ENCODE measurements at places on chromosomes 4 and X.
A peak's percentile ranks its signal among the peaks of the same experiment; 100 is the strongest.

GRCh38 chr4:125352521-125352920 lies 37.8 kb downstream of the FAT4 start:
- no peak for DNase-seq

DNA sequence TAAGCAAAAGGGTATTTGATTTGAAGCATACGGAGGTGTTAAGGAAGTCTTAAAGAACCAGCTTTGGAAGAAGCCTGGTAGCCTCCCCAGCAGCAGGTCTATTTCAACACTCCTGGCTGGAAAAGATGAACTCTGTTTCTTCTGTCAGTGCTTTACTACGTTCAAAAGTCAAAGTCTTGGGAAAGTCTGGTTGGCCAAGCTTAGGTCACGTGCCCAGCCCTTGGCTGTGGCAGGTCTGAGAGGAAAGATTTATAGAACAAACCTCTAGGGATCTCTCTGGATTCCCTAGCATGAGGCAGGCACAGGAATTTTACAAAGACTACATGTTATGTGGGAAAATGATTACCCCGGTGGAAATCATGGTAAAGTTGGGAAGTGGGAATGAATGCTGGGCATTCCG lies 8.6 kb upstream of the ARHGAP10 start:
- no peak for DNase-seq

DNA sequence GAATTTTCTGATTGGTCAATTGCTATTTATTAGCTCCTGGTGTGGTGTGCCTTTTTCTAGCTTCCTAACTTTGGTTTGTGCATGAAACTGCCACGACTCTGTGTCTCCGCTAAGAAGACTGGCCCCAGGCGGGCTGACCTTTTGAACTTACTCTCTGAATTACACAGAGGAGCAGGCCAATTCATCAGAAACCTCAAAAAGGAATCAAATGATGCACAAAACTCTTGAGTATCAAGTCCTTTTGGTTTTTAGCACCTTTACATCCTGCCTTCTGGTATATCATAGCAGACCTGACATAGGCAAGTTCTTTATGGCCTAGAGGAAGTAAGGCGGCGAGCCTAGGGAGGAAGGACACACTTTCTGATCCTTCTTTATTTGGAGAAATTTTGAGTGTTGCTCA lies 17.6 kb downstream of the TKTL1 start:
- DNase-seq: no peak

GRCh38 chr4:146051223-146051622 lies 112.6 kb upstream of the ZNF827 start:
- no peak for DNase-seq

GRCh38 chr4:56990109-56990905 lies 11.6 kb downstream of the POLR2B start:
- DNase-seq: no peak

GRCh38 chrX:6159468-6159867 lies 69.2 kb downstream of the NLGN4X start:
- DNase-seq: no peak

- DNase-seq: no peak
These were observed 30.5 kb upstream of the BLTP1 start for GRCh38 chr4:122121593-122121992.

DNA sequence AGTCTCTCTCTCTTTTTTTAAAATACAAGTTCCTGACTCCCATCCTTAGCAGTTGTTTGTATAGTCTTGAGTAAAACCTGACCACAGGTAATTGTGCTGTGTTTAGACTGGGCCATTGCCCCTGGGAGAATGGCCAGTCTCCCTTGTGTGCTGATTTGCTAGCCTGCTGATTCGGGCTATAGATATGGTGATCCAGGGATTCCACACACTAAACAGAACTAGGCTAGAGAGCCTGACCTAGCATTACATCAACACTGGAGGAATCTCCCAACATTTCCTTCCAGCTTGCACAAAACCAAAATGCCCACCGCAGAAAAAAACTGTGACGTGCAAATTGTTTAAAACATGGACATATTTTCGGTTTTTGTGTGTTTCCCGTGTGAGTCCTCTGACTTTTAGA lies 5.1 kb downstream of the UPRT start:
- DNase-seq: no peak

DNA sequence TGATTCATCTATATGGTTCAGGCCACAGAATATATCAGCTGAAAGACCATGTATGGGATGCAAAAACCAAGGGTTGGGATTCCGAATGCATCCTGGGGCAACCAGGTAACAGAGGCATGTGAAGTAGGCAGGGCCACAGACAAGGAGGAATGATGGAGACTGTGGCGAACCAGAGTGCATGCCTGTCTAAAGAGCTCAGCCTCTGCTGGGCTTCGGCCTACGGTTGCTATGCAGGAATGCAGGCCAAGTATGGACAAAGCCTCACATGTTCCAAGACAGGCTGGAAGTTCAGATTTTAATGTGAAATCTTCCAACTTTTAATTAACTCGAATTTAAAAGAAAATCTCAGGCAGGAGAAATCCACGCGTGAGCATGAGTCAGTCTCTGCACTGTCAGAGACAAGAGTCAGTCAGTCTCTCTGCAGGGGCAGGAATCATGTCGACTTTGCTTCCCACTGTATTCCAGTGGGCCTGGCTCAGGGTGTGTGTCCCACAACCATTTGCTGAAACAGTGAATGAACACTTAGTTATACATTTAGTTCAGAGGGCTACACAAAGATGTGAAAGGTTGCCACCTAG lies 344.4 kb downstream of the UNC5C start:
- no peak for DNase-seq

DNA sequence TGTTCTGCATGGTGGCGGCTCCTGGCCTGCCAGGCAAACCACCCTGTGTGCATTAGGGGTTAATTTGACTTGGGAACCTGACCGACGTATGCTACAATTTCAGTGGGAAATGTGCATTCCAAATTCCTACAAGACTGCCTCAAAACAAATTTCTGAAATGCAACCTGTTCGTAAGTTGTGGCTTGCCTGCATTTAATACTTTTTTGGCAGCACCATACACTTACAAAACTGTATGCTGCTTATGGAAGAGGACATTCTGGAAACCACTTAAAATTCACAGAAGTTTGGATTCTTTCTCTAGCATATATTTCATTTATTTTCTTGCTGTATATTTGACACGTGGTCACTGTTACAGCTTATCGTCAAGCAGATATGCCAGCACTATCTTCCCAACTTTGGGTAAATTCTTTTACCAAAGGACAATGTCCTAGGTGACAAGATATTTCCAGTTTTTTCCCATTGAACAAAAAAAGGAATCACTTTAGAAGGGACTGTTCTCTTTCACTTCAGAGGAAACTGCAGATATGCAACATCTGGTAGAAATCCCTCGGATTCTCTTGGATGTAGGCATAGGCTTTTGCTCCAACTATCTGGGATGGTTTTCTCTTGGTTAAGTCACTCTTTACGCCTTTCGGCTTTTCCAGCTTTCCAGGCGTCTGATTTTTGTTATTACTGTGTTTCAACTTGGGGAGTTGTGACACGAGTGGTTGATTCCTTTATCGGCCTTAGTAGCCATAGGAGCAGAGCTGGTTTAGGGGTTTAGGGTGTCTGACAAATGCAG lies 9.7 kb upstream of the TENM3 start:
- no peak for DNase-seq

DNA sequence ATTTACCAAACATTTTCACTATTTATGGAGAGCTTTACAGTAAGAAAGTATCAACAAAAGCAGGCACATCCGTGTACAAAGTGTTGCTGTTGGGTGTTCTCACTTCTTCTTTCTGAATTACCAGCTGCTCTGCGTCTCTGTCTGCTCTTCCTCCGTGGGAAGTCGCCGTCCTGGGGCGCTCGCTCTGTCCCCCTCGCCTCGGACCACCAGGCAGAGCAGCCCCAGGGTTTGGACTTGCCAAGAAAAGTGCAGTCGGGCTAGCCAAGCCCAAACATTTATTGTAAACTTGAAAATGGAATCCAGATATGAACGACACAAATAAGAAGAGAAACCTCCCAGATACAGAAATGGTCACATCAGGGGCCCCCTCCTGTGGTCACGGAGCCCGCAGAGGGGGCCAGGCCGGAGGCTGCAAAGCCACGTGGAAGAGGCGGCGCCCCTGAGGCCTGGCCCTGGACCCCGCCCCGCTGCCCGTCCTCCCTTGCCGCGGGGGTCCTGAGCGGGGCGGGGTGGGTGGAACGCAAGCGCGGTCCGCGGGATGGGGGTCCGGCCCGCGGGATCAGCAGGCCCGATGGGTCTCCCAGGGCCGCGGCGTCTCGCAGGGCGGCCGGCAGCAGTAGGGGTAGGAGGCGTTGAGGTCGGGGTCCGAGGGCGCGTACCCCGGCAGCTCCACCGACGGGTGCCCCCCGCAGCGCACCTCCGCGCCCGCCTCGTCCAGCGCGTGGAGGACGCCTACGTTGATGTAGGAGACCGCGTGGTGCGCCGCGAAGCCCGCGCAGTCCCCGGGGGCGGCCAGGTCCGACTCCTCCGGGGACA lies 1.5 kb downstream of the TMEM271 start:
- DNase-seq: no peak

DNA sequence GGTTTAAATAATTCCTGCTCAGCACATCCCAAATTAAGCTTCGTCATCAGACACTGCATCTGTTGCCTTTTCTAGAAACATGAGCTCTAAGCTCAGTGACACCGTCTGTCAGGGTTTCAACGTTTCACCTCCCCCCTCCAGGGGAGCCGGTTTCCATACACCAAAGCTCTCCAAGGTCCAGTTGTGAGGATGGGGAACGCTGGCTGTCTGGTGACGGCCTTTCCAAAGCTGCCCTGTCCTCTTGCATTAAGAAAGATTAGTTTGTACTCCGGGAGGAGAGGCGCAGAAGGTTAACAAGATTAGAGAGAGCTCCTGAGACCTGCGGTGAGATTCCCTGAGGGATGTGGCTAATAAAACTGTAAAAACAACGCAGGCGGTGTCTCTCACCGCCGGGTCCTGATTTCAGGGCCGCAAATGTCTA lies 43.2 kb downstream of the ASMT start:
- no peak for DNase-seq

DNA sequence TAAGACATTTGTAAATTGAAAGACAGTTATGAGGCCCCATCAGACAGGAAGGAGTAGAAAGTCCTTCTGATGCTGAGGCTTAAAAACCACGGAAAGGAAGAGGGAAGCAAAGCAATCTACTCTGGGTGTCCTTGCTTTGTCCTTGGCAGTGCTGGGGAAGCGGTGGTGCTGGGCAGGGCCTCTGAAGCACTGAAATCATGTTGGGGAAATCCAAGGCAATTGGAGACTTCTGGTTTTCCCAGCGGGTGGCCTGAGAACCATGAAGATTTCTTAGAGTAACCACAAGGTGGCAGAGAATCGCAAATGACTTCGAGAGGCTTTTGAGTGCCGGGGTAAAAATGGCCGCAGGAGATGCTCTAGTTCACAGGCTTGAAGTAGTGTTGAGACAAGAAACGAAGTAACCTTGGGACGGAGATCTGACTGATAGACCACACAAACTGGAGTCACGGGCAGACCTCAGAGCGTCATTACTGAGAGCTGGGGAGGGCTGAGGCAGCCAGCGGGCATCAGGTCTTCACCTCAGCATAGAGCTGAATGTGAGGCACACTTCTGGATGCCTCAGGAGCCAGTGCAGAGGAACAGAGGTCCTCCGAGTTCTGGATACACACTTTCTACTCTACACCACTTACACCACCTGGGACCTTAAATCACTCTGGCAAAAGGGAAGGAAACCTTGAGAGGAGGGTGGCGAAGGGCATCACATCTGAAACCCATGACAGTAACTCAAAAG lies 130.7 kb upstream of the GPRIN3 start:
- DNase-seq: peak; percentile 14

DNA sequence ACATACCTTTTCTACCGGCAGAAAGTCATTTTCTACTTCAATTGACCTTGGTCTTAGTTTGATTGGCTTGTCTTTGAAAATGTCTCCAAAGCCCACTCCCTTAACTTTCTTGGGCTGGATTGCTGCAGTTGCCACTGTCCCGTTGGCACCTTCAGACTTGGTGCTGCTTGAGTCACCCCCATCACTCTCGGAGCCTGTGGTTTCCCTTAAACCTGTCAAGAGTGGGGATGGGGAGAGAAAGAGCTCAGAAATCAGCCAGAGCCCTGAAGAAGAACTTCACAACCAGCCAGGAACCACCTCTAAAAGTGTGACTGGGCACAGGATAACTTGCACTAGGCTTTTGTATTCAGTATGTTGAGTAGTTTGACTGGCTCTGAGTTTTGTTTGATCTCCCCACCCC lies 168.5 kb upstream of the MAP3K15 start:
- no peak for DNase-seq

DNA sequence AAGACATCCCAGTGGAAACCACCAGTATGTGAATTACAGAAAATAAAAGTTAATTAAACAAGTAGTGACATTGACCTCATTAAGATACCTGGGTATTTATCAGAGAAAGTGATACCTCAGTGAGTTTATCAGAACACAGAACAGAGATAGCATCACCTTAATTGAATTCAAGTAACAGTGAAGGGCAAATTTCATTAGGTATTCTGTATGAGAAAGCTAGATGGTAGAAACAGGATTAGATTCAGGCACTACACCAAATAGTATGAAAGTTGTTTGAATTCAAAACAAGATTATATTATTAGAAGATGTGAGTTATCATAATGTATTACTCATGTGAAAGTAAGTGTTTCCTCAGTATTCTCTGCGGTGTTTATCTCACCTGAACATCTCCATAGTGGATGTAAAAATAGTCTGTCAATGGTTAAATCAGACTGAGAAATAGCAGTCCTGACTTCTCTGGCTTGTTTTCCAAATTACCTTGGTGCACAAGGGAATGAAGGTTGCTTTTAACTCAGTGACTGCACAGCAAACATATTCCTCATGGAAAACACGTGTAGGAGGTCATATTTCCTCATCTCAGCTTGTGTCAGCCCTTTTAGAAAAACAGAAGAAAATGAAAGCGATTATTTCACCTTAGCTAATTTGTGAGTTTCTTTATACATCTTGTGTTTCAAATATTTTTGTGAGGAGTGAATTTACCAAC lies 79.9 kb upstream of the PCDH18 start:
- DNase-seq: no peak

DNA sequence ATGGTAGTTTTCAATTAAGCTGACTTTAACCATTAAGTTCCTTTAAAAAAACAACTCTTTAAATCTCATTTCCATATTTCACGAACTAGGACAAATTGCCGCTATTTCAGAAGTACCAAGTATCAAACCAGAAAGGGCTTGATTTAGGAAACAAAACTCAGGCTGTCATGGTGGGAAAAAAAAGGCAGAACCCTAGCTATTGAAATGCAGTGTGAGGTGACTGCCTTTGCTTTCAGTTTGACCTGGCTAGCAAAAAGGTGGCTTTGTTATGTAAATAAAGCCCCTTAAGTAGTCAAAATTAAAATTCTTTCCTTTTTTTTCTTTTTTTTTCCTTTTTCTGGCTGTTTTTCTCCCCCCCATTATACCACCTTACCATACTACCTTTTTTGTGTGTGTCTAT lies 40.6 kb upstream of the CYP2U1 start:
- no peak for DNase-seq
